ENCODE measurements at places on chromosomes 7 and 10.

GRCh38 chr10:3874990-3875841 lies 90.2 kb upstream of the KLF6 start:
- DNase-seq: no peak

DNA sequence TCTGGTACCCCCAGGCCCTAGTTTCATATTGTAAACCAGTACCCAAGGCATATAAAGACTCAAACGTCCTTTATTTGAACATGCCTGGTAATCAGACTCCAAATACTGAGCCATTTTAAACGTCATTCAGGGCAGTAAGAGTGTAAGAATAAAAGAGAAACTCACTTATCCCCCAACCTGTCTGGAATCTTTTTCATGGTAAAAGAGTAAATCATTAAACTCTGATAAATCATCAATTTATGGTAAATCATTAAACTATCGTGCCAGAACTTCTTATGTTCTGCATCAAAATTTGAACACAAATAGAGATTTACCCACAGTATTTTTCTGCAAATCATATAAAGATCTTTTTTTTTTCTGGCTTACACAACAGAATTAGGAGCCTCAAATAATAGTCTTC lies 734.3 kb upstream of the POT1 start:
- DNase-seq: peak; percentile 42

DNA sequence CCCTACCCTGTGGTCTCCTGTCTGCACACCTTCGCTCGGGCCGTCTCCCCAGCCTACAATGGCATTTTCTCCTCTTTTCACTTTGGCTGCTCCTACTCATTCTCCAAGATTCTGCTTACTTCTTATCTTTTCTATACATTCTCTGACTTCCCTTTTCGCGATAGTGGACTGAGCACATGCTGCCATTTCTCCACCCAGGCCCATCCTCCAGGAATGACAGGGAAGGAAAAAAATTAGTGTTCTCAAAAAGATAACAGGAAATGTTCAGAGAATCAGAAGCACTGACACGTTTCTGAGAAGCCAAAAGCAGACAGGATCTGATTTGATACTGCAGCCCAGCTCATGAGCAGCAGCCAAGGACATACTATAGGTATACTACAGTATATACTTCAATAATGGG lies 6.4 kb upstream of the ANXA11 start:
- DNase-seq: no peak

GRCh38 chr7:481219-481930 lies 38.3 kb downstream of the PDGFA start:
- DNase-seq: no peak

- peak; percentile 90 for DNase-seq
Measured at GRCh38 chr7:98420966-98421612, 20.2 kb upstream of the BAIAP2L1 start.

DNA sequence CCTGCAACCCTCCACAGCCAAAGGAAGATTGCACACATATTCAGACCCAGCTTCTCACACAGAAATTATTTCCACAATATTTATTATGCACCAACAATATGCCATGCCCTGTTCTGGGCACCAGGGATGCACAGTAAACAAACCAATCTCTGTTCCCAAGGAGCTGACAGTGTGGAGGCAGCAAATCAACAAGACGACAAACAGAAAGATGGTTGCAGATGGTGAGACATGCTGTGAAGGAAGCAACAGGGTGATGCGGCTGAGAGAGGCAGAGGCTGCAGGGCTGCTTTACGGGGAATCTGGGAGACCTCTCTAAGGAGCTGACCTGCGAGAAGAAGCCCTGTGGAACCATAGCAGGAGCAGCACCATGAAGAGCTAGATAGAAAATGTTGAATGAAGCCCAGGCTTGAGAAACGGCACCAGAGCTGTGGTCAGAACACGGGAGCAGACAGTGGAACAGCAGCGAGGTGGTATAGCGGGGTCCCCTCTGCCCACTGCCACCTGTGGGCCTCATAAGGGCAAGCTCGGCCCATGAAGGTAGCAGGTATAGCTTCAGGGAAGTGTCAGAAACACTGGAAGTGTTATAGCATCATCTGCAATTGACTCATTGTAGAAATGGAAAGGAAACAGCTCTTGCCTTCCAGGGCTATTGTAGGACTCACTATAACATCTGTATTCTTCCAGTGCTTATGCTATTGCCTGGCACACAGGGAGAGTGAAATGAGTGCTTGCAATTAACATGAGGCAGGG lies 17.4 kb downstream of the RBP3 start:
- no peak for DNase-seq

DNA sequence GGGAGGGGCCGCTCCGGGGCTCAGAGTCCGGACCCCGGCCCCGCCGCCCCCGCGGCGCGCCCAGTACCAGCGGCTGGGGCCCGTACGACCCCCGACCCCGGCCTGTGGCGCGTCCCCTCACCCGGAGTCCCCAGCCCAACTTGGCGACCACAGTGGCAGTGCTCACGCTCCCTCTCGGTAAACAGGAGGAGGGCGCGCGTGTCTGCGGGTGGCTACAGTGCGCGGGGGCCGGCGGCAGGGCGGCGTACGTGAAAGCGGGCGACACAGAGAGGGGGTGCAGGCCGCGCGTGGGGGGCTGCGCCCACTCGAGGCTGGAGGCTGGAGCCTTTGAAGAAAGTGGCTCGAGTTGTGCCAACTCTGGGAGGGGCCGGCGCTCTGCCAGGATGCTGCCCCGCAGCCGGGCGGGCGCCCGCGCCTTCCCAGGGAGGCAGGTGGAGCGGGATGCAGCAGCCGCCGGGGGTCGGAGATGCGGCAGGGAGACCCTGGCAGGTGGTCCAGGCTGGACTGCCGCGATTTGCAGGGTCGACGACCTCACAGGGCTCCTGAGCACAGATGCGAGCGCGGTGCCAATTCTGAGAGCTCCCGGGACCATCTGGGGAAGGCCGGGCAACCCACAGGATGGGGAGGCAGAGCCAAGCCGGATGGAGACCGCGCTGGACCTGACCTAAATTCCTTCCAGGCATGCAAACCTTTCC lies 655 bp downstream of the PTPRE start:
- no peak for DNase-seq

GRCh38 chr10:71212318-71213126 lies at the start of gene UNC5B:
Gene UNC5B (plus strand): TSS chr10:71212570. CDS start chr10:71212986, 416 bp downstream.
- peak; percentile 86 for DNase-seq
